ENCODE measurements at places on chromosomes 7 and 10. TPM values are rescaled to one million over a fixed set of nuclear protein-coding genes. Genes with fewer than 3 reads are reported as not detected.

- DNase-seq: no peak
Observed at GRCh38 chr7:64312826-64313225, 935 bp upstream of the ZNF736 start.

DNA sequence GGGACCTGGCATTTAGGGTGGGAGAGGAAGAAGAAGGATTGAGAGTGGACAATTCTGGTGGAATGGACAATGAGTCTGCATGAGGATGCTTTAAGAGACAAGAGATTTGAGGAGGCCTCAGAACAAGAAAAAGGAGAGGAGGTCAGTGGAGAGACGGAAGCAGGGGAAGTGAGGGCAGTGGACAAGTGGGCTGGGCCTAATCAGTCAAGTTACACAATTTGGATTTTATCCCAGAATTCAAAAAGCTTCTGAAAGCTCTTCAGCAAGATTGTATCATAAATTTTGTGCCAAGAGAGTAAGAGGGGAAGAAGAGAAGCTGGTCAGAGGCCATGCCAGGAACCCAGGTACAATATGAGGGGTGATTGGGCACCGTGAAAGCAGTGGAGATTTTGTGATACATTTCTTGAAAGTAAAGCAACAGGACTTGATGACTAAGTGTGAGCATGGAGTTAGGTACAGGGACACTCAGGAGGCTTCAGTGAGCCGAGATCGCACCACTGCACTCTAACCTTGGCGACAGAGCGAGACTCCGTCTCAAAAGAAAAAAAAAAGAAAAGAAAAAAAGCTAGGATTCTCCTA, 19.3 kb upstream of the TSPAN13 start:
- DNase-seq: no peak

DNA sequence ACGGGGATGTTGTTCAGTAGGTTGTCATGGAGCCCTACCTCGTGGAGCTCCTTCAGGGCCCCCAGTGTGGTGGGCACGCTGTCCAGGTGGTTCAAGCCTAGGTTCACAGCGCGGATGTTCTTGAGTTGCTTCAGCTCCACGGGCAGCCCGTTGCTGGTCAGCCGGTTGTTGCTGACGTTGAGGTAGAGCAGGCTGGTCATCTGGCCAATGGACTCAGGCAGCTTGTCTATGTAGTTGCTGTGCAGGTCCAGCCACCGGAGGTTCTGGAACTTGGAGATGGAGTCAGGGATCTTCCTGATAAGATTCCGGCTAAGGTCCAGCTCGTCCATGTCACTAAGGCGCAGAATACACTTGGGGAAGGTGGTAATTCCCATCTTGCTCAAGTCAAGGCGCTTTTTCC, 26.0 kb downstream of the LRRC18 start:
- no peak for DNase-seq

GRCh38 chr10:19845503-19846368, 29.5 kb downstream of the PLXDC2 start:
- no peak for DNase-seq

- no peak for DNase-seq
Observed at GRCh38 chr7:152925412-152926147, 166.0 kb downstream of the ACTR3B start.

GRCh38 chr7:158291998-158292397, 295.6 kb downstream of the PTPRN2 start:
- no peak for DNase-seq

DNA sequence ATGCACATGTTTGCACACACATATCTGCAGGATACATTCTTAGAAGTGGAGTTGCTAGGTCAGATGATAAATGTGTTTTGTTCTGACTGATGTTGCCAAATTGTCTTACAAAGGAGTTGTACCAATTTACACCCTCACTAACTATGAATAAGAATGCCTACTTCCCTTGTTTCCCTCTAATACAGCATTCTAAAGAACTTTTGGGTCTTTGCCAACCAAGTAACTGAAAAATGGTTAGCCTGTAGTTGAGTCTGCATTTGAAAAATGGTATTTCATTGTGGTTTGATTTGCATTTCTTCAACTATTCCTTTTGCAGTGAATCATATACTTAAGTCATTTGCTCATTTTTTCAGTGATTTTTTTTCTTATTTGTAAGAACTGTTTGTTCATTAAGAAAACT, 48.4 kb downstream of the TMEM26 start:
- DNase-seq: no peak

GRCh38 chr7:17564678-17565212, 266.3 kb downstream of the AHR start:
- no peak for DNase-seq

- DNase-seq: no peak
Observed at GRCh38 chr7:133513608-133514007, 260.7 kb downstream of the EXOC4 start.

- no peak for DNase-seq
Observed at GRCh38 chr7:7765422-7765821, 47.0 kb upstream of the RPA3 start.

DNA sequence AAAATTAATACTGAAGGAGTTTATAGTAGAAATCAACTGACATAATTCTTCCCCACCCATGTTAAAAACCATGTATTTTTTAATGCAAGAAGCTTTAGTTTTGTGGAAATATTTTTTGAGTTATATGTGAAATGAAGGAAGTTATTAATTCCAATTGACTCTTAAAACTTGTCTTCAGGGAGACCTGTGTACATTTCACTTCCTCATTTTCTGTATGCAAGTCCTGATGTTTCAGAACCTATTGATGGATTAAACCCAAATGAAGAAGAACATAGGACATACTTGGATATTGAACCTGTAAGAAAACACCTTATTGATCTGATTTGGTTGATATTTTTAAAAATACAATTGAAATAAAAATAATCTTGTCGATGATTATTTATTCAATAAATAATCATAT, 33.3 kb downstream of the CD36 start:
- no peak for DNase-seq

DNA sequence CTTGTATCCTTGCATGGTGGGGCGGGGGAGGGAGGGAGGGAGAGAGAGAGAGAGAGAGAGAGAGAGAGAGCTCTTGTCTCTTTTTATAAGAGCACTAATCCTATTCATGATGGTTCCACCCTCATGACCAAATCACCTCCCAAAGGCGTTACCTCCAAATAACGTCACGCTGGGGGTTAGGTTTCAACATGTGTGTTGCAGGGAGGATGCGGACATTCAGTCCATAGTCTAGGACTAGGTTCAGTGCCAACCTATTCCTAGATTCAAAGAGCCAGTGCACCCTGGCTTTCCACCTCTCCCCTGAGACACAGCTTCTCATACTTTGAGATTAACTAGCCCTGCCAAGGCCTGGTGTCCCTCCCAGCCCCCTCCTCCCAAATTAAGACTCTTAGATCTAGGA, 123.0 kb downstream of the GRK5 start:
- DNase-seq: peak; percentile 42

DNA sequence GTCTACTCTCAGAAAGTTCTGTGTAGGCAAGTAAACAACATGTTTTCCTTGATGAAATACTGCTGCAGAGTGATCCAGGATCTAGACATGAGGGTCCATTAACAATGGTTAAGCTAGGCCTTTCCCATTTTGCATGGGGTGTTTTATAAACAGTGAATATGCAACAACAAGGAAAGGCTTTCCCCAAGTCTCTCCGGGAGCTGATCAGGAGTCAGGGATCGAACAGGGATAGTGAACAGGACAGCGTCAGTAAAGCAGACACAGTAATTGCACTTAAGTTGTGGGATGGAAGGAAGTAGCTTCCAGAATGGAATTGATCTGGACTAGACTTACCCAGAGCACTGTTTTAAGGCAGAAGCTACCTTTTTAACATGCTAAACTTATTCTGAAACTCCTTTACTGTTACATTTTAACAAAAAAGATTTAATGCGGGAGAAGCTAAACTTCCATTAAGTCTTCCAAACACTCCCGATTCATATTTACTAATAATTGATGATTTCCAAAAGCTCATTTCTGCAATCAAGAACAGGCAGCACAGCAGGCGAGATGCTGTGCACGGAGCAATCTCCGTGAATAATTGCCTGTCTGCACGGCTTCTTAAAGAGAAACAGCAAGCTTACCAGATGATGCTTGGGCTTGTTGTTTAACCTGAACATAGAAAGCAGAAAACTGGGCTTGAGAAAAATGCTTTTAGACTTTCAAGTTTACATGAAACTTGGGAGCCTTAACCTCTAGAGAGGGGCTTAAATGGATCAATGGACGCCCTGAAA, 50.3 kb upstream of the DOCK1 start:
- DNase-seq: no peak

DNA sequence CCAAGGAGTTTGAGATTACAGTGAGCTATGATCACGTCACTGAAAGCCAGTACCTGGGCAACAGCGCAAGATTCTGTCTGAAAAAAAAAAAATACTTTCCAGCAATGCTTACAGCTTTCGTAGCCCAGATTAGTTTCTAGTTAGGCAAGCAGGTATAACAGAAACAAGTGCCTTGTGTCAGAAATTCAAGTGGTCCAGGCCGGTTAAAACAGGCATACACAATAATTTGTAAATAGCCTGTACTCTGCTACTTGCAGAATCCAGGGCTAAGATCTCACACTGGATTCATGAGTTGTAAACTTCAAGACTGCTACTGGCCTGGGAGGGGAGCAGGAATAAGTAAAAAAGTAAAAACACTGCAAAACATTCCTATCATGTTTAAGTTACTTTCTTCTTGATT, 512.9 kb downstream of the IPMK start:
- no peak for DNase-seq

GRCh38 chr10:60944058-60944909, at the start of gene RHOBTB1:
TSS of gene RHOBTB1 (minus strand) at chr10:60944185. CDS start at chr10:60911542, 32,643 bp downstream.
- DNase-seq: peak; percentile 91

DNA sequence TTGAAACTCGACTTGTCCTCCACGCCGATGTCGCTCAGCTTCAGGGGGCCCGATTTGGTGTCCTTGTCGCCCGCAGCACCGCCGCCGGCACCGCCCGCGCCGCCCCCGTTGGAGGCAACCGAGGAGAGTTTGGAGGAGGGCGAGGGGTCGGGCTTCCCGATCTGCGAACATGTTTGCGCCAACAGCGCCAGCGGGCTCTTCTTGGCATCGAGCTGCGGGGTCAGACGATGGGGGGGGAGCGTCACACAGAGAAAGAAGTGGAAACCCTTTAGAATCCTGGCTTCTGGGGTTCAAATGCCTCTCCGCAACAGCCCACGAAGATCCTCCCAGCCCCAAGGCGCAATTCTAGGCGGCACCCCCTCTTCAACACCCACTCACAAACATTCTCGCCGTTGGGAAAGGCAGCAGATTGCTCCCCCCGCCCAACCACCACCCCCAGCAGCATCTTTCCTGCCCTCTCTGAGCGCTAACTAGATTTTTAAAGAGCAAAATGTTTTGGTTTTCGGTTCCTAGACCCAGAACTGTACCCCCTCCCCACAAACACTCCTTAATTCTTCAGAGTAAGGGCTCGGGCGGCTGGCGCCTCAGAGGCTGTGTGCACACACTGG, 1.3 kb downstream of the ZNF503 start:
- DNase-seq: no peak

GRCh38 chr10:131260031-131260430, 51.5 kb downstream of the TCERG1L start:
- no peak for DNase-seq

GRCh38 chr7:4861673-4862072, at the start of gene PAPOLB:
TSS of gene PAPOLB (minus strand) at chr7:4862030. CDS start at chr7:4861810, 220 bp downstream.
- DNase-seq: no peak

DNA sequence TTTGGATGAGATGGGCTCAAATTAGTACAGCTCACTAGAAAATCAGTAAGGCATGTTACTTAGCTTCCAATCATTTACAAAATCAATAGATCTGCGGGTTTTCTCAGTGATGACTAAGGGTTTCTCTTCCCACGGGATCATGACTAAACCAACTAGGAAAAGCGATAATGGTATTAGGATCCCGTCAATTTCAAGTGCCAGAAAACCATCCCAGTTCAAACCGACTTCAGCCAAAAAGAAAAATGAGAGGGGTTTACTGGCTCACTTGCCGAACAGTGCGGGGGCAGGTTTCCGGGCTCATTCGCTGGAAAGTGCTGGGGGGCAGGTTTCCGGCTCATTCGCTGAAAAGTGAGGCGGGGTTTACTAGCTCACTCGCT, 62.1 kb upstream of the LYZL2 start:
- DNase-seq: no peak

DNA sequence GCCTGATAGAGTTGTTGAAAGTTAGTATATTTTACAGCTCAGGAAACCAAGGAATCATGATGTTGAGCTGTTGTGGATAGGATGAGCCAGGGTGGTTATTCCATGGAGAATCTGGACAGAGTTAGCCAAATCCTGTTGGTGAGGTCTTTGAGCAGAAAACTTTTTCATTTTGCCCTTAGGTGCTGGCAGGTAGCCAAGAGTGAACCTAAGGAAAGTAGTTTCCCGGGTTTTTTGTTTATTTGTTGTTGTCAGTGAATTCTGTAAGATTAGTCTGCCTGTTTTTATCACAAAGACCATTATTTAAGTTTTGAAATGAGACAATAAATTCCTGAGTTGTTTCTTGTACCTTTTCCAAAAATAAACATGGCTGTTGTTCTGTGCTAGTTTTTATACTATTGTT, 61.0 kb downstream of the GALNT11 start:
- no peak for DNase-seq

- no peak for DNase-seq
Observed at GRCh38 chr7:96686305-96686704, 23.3 kb downstream of the SEM1 start.

DNA sequence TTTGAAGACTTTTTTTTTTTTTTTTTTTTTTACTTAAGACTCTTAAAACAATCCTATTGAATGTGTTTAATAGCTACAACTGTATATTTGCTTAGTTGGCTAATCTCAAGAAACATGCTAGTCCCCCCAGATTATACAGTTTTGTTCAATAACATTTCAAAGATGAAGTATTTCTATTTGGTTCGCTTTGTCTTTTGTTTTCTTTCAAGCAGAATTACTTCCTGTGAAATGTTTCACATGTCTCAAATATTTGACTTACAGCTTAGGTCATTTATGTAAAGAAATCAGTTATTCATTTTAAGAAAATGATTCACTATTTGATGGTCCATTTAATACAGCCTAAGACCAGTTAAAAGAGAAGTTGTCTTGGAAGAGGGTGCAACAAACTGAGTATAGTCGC, 12.8 kb upstream of the LAMB1 start:
- no peak for DNase-seq

- no peak for DNase-seq
Observed at GRCh38 chr7:38795593-38795992, 113.4 kb downstream of the VPS41 start.

DNA sequence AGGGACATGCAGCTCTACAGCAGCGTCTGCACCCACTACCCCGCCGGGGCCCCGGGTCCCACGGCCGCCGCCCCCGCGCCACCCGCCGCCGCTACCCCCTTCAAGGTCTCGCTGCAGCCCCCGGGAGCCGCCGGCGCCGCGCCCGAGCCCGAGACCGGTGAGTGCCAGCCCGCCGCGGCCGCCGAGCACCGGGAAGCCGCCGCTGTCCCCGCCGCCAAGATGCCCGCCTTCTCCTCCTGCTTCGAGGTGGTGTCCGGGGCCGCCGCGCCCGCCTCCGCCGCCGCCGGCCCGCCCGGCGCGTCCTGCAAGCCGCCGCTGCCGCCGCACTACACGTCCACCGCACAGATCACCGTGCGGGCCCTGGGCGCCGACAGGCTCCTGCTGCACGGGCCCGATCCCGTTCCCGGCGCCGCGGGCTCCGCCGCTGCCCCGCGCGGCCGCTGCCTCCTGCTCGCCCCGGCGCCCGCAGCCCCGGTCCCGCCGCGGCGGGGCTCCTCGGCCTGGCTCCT, 631 bp downstream of the OTUD1 start:
- DNase-seq: no peak

GRCh38 chr10:51117794-51118193, 43.5 kb downstream of the PRKG1 start:
- no peak for DNase-seq

Gene MYL10
- not detected for total RNA-seq

Gene AKR1C4
- total RNA-seq: not detected

Gene BICC1
- total RNA-seq: 13.2 TPM

Gene SFRP4
- 0.36 TPM for total RNA-seq

Gene NKX2-3
- not detected for total RNA-seq

Gene MAGI2
- 2.5 TPM for total RNA-seq

Gene LRIT1
- total RNA-seq: not detected

Gene CYP2C19
- not detected for total RNA-seq

Gene CFAP70
- 0.81 TPM for total RNA-seq
